K562 (cell line): ENCODE measurements at places on chromosomes 2 and 18.

- no peak for DNase-seq
Observed at GRCh38 chr2:58006256-58006951, 40.2 kb upstream of the VRK2 start.

DNA sequence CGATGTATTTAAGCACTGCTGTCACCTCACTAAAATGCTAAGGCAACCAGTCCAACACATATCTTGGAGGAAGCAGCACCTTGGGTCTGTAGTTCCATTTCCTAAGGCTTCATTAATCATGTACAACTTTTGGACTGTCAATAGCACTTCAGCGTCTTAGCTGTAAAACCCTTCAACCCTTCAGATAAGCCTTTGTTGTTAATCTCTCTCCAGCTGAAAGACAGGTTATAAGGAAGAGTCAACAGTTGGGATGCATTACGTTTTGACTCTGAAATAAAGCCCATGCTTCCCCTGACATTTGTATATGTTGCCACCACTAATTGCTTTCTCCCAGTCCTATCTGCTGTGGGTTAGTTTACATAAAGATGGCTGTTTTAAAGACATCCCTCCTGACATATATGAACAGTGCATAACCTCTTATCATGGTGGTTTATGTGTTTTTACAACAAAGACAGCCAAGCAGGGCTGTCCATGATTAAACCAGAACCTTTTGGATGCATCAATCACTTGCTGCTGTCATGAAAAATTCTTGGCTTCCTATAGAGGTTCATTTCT lies 81.5 kb downstream of the EPHA4 start:
- no peak for DNase-seq

- DNase-seq: no peak
Observed at GRCh38 chr2:44295633-44296359, 20.5 kb downstream of the SLC3A1 start.

DNA sequence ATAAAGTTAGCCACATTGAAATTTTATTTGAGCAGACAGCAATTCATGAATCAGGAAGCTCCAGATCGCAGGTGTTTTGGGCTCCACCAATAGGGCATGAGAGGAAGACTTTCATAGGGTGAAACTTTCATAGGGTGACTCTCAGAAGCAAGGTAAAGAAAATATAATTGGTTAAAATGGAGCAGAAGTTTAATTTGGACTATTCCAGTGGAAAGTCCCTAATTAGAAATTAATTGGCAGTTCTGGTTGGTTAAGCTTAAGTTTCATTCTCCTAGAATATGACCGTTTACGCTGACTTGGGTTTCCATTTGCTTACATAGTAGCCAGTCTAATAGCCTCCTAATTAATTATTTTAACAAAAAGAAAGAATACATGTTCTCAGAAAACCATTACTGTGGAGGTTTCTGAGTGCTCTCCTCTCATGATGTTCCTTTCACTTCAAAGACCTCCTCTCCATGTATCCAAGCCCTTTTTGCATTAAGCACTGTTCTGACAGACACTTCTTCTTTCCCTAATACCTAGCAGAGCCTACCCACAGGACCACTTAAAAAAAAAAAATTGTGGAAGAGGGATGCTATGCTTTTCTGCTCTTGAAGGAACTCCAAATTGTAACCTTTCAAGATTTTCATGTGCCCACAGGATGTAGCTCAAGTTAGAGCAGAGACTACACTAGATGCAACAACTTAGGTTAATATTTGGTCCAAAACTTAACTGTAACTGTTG lies 99.1 kb downstream of the MREG start:
- no peak for DNase-seq

- no peak for DNase-seq
Observed at GRCh38 chr2:69585855-69586555, 57.5 kb downstream of the AAK1 start.

DNA sequence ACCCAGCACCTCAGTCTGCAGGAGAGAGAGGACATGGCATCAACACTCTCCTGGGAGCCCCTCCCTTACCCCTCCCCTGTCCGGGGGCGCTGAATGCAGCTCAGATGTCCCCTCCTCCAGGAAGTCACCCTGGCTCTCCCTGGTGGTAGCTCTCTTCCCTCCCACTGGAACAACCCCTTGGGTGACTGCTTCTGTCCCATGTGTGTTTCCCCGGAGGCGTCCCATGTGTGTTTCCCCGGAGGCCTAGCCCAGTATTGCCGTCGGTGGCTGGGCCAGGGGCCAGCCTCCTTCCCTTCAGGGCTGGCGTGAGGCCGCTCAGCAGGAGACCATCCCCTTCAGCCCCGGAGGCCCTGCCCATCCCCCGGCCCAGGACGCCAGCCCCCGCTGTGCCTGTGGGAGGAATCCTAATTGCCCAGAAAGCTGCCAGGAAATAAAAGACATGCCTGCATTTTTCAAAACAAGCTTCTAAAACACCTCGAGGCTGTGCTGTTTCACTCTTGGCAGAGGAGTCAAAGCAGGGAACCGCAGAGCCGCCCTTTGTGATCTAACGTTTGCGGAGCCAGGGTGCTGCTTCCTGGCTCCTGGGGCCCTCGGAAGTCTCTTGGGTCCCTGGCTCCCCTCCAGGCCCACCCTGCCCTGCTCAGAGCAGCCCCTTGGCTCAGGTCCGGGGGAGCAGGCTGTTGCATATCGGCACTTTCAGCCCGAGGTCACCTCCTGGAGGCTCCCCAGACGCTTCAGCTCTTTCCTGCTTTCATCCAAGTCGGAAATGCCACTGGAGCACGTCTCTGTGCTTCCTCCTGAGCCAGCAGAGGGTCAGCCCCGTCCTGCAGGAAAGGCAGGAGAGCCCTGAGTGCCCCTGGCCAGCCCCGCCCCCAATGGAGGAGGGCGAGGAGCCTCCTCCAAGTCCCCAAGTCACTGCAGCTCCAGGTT lies 11.4 kb downstream of the SNED1 start:
- no peak for DNase-seq

GRCh38 chr2:160207804-160208654 lies 8.0 kb upstream of the ITGB6 start:
- no peak for DNase-seq

DNA sequence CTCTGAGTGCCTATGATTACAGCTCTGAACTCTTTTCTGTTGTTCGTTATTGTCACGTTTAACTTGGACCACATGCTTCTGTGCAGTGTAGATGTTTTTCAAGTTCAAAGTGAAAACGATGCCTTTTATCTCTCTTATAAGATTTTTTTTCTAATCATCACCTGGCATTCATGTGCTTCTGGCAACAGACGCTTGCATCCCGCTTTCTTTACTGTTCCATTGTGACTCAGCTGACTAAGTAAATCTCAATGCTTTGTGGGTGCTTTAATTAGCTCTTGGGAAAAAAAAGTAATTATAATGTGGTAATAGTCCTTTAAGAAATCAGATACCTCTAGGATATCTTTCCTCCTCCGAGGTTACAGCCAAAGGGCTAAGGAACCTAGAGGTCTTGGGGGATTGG lies 31.2 kb upstream of the RMP24 start:
- DNase-seq: no peak

- DNase-seq: no peak
Observed at GRCh38 chr2:160288324-160288723, 88.3 kb upstream of the ITGB6 start.

DNA sequence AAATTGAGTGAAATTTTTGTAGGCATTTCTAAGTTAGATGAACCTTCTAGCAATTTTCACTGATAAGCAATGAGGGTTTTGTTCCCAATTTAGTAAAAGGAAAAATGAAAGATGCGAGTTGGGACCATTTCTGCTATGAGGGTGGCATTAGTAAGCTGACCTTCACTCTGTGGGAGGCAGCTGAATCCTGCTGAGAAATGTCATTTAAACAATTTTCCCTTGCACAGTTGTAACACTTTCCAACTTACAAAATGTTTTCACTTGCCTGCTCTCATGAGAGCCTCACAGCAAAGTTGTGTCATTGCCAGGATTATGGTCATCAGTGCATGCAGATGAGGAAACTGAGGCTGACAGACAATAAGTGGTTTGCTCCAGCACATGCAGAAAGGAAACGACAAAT lies 527.7 kb downstream of the TNS1 start:
- no peak for DNase-seq

DNA sequence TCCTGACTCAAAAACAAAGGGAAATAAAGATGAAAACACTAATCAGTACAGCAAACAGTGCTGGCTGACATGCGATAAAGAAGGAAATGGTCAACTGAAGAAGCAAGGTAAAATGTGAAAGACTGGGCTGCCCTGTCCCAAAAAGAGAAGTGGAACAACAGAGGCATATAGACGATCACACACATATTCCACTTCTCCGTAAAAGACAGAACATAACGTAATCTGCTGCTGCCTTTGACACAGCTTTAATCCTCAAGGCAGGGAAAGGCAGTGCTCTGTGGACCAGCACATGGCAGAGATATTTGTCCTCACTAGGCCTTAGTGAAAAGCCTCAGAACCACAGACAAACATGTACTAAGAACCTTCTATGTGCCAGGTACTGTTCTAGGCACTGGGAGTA lies 24.3 kb upstream of the REL start:
- DNase-seq: no peak

DNA sequence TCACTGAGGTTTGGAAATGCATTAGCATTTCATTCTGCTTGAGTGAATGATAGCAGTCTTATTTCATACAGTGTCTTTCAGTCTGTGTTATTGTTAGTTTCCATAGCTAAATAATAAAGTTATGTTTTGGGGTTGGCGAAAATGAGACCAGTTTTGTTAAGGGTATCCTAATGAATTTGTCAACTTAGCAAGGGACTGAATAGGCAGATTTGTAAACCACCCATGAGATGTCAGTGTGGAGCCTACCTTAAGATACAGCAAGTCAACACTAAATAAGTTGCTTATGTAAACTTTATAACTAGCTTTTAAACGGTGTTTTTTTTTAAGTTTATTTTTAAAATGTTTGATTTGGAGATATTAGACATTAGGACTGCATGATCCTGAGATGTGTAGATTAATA lies 11.9 kb downstream of the NAPG start:
- no peak for DNase-seq

DNA sequence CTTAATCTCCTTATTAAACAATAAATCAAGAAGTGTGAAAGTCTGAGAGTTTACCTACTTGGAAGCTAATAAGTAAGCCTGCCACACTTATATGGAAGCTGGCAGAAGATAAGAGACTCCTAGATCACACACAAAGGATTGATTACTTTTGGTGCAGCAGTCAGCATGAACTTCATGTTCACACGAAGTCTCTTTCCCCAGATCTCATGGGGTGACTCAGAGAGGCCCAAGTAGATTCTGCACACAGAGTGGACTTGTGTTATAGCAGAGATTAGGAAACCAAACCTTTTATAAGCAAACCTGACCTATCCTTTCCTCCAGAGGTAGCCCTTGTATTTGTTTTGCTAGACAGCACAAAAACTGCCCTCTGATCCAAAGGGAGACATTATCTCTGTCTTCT lies 9.9 kb upstream of the GAREM1 start:
- DNase-seq: no peak

DNA sequence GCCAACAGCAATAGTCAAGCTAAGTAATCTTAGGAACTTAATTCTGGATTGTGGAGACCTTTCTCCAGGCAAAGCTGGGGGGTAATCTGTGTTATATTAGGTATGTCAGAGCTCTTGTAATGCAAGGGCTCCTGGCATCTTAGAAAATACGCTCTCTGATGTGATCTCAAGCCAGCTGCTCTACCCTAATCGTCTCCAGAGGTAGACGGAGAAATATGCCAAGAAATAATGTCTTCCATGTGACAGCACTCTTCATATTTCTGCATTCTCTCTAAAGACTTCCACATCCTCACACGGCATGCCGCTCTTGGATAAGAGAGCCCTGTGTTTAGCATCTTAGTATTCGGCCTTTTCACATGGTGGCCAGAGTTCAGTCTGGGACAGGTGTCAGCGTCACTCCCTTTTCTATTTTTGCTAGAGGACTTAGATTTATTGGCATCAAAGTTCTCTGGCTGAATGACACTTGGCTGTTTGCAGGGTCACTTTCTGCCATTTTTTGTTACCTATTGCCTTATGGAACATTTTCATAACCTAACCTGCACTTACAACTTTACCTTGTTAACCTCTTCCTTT lies 25.2 kb downstream of the CAPN13 start:
- no peak for DNase-seq

GRCh38 chr2:200225951-200226350 lies 80.5 kb upstream of the SPATS2L start:
- no peak for DNase-seq

GRCh38 chr18:56678836-56679565 lies 27.8 kb downstream of the WDR7 start:
- no peak for DNase-seq

DNA sequence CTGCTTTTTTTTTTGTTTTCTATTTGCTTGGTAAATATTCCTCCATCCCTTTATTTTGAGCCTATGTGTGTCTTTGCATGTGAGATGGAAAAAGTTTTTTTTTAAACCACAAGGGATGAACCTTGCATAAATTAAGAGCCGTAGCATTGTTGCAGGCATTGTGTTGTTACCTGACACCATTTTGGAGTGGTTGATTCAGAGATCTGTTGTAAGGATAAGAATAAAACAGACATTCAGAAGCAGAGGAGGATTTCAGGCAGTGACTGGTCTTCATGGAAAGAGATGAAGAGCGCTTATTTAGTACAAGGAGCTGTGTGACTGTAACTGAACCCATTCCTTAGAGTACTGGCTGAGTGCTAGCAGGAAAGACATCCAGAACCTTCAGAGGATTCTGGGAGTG lies 101.2 kb downstream of the LTBP1 start:
- DNase-seq: no peak

GRCh38 chr2:166449439-166449838 lies 44.6 kb downstream of the SCN7A start:
- DNase-seq: no peak

DNA sequence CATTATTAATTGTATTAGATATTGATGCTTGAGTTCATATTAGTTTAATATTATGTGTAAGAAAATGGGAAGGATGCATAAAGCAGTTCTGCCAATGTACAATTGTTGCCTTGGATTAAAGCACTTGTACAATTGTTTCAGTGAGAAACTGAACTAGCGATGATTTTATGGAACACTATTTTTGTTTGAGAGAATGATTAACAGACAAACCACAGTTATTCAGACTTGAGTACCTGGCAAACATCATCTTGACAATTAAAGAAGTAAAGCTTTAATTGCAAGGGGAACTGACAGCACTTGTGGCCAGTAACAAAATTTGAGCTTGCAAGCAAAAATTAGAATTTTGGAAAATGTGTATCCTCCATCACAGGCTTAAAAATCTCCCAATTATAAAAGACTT lies 214.3 kb downstream of the RIT2 start:
- no peak for DNase-seq

- no peak for DNase-seq
Observed at GRCh38 chr18:21262979-21263378, 20.9 kb downstream of the GREB1L start.

DNA sequence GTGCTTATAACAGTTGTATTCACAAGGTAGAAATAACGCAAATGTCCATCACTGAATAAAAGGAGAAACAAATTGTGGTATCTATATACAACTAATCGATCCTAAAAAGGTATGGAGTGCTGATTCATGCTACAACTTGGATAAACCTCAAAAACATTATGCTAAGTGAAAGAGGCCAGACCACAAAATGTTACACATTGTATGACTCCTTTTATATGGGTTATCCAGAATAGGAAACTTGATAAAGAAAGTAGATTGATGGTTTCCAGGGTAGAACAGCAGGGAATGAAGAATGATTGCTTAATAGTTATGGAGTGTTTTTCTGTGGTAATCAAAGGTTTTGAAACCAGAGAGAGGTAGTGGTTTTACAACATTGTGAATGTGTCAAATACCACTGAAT lies 432.2 kb upstream of the TRIB2 start:
- no peak for DNase-seq

- no peak for DNase-seq
Observed at GRCh38 chr2:126990605-126991532, 92.2 kb downstream of the TEX51 start.

GRCh38 chr2:183993052-183993451 lies 605.3 kb upstream of the ZNF804A start:
- no peak for DNase-seq

GRCh38 chr2:181374781-181375675 lies 82.2 kb upstream of the ITGA4 start:
- no peak for DNase-seq
